ENCODE measurements at places on chromosomes 1 and 21.

DNA sequence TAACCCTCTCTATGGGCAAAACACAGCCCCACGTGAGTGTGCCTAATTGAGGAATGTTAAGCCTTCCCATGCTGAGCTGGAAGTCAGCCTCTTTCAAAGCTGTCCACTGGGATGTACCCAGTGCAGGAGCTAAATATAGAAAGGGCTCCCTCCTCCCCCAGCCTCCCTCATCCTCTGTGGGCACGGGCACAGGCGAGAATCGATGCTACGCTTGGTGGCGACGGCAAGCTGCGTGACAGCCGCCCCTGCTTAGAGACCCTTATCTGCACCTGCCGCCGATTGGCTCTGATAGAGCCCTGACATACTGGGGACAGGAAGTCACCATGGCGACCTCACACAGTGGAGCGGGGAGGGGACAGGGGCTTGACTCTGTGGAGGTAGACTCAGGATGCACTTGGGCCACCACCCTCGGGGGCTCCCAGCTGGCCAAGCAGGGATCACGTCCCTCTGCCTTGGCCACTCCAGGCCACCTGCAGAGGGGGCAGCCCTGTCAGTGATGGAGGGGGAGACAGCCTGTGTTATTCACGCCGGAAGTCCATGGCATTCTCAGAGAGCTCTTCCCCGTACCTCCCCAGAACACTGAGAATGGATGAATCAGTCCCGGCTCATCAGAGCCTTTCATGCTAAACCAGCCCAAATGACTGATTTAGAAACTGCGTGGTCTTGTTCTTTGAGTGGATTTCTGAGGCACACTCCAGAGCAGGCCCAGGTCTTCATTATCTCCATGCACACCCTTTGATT, 84.8 kb downstream of the KCND3 start:
- no peak for DNase-seq

DNA sequence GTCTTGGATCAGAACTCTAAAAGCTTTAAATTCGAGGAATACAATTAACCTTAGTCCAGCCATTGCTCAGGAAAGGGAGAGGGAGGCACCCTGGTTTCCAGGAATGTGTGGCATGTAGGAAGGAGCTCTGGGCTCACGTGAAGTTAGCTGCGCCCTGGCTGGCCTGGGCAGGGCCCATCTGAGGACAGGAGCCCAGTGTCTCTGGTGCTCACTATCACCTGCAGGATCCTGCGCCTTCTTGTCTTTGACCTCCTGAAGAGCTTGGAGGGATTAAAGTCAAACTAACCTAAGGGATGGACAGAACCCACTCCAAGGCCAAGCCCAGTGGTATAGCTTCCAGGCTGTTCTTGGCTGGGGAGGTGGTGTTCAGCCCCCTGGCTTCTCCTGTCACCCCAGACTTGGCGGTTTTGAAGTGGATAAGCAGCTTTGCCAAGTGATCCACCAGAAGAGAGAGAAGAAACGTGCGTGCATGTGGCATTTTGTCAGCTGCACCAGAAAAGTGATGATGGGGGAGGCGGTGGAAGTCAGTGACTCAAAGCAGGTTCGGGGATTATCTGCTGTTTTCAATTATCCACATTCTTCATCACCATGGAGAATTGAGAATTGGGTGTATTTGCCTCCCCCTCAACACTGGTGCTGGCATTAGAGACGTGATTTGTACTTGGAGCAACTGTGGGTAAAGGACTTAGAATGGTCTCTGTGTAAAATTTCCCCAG, 11.9 kb upstream of the KCNN3 start:
- no peak for DNase-seq

GRCh38 chr1:51899022-51899421, 20.5 kb upstream of the NRDC start:
- DNase-seq, result no peak

DNA sequence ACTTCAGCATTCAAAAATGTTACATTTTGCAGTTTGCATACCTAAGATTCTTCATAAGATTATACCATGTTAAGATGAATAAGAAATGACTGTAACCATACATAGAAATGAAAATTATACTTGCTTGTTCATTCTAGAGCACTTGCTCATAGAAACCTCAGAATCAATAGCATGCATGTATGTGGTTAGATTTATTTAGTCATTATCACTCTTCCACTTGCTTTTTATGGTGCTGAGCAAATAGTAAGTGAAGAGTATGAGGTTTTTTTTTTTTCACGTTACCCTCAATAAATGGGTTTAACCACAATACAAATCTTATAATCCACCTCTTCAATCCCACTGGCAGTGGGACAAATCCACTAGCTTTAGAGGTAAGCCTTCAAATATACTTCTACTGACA, 84.7 kb downstream of the LRRC53 start:
- DNase-seq, result no peak

- no peak for DNase-seq
These were observed 185.8 kb downstream of the HS2ST1 start for GRCh38 chr1:87100271-87100670.

GRCh38 chr1:70034403-70034802, 171.0 kb downstream of the LRRC40 start:
- DNase-seq, result no peak

DNA sequence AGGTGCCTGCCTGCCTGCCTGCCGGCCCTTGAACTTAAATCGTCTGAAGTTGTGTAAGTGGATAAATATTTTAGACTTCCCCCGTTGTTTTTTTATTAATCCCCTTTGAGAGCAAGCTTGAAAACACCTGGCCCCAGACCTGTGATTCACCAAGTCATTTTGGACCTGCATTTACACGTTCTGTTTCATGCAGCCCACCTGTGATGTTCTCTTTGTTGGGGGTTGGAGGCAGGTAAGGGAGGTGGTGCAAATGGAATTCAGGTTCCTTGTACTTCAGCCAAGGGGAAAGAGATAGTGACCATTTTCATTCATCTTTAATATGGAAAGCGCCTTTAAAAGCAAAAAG, 1.2 kb downstream of the SLC37A1 start:
- no peak for DNase-seq

DNA sequence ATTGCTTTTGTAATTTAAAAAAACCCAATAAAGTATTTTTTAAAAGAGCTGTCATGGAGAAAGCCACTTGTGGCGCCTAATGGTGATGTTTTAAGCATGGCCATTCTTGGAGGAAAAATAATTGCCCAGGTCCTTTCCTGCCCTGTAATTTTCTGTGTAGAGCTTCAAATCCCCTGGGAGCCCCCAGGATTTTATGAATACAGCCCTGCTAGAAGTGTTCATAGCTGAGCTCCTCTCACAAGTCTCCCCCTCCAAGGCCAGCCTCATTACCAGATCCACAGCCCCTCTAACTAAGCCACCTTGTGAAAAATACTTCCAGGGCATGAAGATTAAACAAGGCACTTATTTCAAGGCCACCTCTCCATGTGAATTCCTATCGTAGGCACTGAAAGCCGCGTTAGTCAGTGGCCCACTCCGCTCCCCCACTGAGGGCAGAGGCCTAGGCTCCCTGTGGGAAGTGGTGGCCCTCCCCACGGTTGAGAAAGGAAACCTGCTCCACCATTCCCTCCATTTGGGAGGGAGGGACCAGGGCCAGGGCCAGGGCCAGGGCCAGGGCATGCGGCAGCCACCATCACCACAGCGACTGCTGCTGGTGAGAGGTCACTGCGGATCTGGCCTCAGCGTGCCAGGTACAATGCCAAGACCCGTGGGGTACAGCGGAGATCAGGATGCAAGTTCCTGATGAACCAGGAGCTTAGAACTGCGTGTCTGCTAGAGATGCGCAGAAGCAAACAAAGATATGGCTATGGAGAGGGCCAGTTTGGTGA, 83.1 kb downstream of the KCNN3 start:
- DNase-seq, result no peak

Measured in SW 1271 (cell line).